ENCODE measurements at places on chromosomes 11 and 22.

GRCh38 chr11:34161361-34161760 lies 55.9 kb downstream of the NAT10 start:
- DNase-seq: no peak

GRCh38 chr11:11036848-11037732 lies 179.2 kb upstream of the ZBED5 start:
- no peak for DNase-seq

DNA sequence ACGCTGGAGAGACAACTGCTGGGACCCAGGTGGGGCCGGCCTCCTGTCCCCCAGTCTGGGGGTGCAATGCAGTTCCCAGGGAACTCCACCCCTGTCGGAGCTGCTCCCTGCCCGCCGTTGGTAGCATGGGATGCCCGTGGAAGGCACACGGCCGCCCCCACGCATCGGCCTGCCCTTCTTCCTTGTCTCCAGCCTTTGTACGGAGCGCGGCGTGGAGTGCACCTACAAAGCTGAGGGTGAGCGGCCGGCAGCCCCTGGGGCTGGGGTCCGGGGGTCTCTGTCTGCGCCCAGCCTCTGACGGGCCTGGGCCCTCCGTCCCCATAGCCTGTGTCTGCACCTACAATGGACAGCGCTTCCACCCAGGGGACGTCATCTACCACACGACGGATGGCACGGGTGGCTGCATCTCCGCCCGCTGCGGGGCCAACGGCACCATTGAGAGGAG lies 23.2 kb downstream of the MUC5AC start:
- no peak for DNase-seq

DNA sequence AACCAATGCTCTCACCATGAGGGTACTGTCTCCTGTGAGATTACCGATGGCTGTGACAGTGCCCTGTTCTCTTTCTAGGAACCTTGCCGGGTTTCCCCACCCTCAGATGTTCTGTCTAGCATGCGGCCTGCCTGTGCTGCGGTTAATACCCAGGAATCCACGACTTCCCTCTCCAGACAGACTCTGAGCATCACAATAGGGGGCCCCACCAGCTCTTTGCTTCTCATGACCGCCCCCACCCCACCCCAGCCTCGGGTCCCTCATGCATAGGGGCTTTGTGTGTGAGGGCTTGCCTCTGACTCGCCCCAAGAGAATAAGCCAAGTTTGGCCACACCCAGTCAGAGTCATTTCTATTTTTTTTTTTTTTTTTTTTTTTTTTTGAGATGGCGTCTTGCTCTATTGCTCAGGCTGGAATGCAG lies 10.3 kb downstream of the PARVG start:
- DNase-seq: no peak
